ENCODE measurements at places on chromosomes 4 and X.

DNA sequence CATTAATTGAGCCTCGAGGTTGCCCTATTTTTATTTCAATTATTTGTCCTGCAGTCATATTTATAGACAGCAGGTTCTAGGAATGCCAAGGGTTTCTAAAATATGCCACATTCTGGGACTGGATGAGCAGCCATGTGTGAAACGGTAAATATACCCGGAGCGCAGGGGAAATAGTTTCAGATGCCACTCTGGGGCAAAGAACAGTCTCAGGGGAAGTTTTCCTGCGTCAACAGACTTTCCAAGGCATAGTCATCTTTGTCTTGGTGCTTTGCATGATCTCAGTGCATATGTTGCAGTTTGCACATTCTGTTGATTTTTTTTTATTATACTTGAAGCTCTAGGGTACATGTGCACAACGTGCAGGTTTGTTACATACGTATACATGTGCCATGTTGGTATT lies 71.0 kb downstream of the GPAT3 start:
- DNase-seq: no peak

DNA sequence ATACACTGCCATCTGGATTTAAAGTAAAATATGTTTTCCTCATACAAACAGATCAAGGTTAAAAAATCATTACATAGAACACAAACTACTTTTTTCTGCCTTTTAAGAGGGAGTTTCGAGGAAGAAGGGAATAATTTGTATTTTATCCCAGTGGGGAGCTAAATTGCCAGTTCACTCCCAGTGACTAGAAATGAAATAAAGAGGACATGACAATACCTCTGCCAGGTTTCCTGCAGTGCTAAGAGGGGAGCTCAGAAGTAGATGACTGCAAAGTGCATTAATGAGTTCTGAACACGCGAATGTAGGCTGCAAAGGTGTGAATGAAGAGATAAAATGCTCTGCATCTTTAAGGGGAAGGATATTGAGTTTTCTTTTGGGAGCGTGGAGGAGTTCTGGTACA lies 69.7 kb downstream of the SRPX start:
- no peak for DNase-seq

DNA sequence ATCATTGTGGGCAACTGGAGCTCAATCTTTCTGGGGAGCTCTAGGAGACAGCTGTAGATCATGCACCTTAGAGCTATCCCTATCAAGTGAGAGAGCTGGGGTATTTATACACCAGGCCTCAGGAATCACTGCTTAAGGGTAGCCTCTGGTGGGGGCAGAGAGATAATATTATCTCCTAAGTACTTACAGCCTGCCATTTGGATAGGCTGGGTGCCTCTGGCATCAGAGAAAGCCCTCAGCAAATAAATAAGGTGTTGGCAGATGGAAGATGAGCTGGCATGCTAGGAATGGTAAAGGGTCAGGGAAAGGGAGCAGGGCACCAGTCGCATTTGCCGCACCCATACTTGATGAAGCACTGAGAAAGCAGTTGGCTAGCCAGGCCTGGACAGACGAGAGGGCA lies 75.9 kb downstream of the HCCS start:
- DNase-seq: no peak

DNA sequence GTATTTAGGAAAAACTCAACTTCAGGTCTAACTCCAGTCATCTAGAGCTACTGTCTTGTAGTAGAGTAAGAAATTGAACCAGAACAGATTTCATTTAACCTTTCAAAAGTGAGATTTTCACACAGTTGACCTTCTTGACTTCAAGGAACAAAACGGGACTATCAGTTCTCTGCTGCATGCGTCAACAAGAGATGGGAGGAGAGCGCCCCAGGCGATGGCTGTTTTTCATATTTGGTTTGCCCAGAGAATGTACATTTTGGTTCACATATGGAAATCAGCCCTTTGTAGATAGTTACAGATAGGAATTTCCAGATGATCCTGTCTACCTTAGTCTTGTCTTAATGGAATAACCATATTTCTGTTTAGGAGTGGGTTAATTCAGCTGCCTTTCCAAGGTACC lies 158.1 kb downstream of the POLA1 start:
- no peak for DNase-seq

DNA sequence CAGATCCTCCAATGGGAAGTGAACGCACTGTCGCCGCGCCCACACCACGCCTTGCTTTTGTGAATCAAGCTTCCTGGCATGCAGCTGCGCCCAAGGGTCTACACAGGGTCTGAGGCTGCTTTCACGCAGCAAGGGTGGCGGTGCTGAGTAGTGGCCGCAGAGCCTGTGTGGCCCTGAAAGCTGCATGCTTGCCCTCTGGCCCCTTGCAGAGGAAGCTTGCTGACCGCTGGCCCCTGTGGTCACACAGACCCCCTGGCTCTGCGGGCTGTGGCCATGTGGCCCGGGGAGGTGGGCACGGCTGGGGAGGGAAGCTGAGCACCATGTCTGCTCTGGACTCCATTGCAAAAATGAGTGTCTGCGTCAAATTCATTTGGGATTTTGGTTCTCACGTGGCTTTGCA lies 8.8 kb downstream of the DOK7 start:
- no peak for DNase-seq

DNA sequence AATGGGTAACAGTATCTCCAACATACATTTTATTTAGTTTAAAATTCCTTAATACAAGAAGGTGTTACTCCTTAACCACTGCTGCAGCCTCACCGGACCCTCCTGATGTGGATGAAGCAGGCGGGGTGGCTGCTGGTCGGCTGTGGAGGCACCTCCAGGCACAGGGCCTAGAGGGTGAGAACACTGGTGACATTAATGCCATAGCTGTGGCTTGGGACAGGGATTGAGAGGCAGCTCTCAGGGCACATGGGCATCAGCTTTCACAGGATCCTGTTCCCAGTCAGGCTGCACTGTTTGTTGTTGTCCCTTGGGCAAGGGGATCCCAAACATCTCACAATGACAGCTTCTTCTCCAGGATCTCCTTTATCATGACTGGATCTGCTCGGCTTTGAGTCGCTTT lies 90.0 kb downstream of the GATB start:
- DNase-seq: no peak

- no peak for DNase-seq
Measured at GRCh38 chrX:131942034-131942433, 81.1 kb upstream of the STK26 start.

DNA sequence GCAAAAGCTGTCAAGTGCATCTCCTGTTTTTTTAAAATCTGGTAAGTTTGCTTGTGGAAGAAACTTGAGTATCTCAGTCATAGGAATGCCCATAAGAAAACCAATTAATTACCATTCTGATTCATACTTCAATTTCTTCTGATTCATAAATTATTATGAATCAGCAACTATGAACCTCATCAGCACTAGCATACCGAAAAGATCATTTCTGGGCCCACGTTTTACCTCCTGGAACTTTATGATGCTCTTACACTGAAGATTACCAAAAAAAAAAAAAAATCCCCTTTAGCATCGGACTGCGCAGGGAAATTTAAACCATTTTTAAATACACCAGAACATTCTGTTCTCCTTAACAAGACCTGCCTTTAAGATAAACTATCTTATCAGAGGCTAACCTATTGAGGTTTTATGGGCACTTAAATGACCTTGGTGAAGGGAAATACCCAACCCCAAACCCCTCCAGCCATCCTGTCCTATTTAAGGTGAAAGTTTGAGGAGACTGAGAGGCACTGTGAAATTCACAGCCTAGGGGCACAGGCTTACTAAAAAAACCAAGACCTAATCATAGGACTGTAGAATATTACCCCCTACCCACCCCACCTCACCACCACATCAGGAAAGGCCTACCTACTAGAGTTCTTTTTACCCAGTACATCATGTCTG lies 38.2 kb upstream of the ABCG2 start:
- DNase-seq: no peak

DNA sequence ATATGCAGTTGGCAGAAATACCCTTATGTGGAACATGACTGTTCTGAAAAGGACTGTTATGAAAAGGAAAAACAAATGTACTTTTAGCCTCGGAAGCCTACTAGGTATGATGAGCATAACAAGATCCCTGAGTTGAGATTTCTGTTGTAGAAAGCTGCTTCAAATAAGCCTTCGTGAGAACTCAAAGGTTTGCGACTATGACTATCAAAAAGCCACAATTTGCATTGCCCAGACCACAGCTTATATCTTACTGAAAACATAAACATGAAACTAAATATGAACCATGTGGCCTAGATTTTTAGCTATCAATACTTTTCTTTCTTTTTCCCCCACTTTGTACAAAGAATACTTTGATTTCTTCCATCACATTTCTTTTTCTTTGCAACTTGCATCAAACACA lies 398.2 kb upstream of the LCORL start:
- DNase-seq: no peak

- DNase-seq: peak; percentile 43
Measured at GRCh38 chr4:8188743-8189550, 10.1 kb upstream of the SH3TC1 start.

- DNase-seq: no peak
Measured at GRCh38 chrX:95145848-95146490, 1472.0 kb downstream of the FAM133A start.

DNA sequence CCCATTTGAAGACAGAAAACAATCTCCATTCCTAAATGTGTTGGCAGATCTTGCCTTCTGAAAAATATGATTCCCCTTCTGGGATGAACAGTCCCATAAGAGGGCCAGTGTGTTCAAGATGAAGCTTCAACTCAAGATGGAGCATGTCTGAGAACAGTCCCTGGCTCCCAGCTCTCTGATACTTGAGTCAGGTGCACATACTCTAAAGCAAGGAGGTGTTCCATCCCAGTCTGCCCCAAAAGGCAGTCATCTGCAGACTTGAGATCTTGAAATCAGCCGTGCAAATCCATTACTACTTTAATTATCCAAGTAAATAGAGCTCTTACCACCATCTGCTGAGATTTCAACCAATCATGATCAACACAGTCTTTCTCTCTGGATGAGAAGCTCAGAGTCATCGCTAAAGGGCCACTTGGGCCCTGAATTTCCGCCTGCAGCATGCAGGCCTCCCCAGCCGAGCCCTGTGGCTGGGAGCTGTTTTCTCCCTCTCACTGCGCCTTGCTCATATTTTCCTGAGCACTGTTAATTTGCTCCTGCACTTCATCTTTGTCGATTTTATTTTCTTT lies 22.2 kb downstream of the CCDC149 start:
- no peak for DNase-seq

GRCh38 chrX:29496636-29497180 lies 718.7 kb upstream of the MAGEB2 start:
- no peak for DNase-seq

- no peak for DNase-seq
Measured at GRCh38 chr4:13464543-13464942, 19.6 kb downstream of the RAB28 start.

GRCh38 chr4:77146186-77147078 lies 10.6 kb upstream of the CCNG2 start:
- no peak for DNase-seq

GRCh38 chr4:125639182-125639621 lies 324.4 kb downstream of the FAT4 start:
- no peak for DNase-seq

DNA sequence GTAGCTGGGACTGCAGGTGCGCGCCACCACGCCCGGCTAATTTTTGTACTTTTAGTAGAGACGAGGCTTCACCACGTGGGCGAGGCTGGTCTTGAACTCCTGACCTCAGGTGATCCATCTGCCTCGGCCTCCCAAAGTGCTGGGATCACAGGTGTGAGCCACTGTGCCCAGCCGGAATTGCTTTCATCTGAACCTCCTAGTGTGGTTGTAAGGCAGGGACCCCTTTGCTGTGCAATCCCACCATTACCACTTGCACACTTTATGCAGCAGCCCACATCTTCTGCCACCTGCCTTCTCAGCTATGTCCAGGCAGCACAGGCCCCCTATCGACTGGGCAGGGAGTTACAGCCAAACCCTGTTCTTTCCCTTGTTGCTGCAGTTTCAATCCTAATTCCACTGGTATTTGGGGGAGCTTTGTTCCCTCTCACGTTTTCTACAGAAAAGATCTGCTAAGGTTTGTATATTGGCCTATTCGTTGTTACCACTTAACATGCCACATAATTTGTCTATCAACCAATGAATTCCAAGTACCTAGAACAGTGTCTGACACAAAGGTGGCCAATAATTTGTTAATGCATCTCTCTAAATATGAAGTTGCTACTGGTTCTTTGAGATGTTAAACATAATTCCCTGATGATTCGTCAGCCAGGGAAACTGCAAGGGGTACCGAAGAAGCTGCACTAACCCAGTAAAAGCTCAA lies 6.5 kb downstream of the RPL39 start:
- DNase-seq: no peak

DNA sequence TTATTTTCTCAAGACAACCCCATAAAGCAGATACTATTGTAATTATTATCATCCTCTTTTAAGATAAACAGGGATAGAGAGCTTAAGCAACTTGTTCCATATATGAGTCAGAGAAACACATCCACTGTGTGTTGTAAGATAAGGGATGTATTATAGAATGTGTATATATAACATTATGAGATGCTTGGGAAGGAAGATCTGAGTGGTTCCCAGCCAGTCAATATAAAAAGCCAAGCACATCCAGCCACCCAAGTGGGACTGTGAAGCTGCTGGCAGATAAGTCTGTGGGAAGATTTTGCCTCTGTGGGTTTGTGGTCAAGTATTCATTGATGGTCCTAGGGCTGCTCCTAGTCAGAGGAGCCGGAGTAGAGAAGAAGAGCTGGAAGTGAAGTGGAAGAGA lies 16.5 kb upstream of the BMPR1B start:
- no peak for DNase-seq

DNA sequence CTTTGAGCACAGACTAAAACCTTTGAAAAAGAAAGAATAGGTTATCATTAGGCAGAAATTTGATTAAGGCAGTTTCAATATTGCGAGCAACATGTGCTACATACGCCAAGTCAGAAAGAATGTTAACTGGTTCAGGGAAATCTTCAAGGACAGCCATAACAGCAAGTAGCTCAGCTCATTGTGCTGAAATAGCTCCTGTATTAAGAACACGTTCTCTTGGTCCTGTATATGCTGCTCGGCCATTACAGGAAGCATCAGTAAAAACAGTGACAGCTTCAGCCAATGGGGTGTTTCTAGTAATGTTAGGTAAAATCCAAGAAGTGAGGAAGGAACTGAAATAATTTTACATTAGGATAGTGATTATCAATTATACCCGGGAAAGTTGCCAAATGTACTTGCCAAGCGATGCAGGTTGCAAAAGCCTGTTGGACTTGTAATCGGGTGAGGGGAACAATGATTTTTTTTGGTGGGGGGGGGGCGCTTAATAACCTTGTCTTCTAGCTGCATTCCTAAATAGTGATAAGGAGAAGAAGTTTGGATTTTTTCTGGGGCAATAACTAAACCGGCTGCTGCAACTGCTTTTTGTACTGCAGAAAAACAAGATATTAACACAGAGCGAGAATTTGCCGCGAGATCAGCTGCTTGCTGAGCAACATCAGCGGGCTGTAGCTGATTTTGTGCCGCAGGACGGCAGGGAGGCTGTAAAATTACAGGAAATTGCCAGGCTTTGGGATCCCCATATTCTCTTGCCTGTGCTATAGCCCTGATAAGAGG lies 49.4 kb upstream of the RASSF6 start:
- DNase-seq: peak; percentile 28

DNA sequence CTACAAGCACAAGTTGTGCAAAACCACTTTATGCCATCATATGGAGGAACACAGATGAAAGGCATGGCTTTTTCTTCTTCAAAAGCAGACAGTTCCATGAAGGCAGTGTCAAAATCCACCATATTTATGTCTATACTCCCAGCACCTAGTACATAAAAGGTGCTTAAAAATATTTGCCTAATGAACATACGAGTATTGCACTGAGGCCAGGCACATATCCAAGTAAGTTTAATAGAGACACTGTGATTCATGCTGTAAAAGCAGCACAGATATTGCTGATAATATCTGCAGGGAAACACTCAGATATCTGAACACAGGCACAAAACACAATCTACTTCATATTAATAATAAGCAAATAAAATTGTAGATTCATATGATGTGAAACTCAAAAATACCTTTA lies 48.1 kb upstream of the CXCL8 start:
- DNase-seq: no peak
